Right cardiac atrium (tissue), 5 donors: ENCODE measurements at places on chromosomes 11 and 22.

GRCh38 chr11:18203723-18204122, 31.1 kb downstream of the MRGPRX4 start:
- DNase-seq: no peak

DNA sequence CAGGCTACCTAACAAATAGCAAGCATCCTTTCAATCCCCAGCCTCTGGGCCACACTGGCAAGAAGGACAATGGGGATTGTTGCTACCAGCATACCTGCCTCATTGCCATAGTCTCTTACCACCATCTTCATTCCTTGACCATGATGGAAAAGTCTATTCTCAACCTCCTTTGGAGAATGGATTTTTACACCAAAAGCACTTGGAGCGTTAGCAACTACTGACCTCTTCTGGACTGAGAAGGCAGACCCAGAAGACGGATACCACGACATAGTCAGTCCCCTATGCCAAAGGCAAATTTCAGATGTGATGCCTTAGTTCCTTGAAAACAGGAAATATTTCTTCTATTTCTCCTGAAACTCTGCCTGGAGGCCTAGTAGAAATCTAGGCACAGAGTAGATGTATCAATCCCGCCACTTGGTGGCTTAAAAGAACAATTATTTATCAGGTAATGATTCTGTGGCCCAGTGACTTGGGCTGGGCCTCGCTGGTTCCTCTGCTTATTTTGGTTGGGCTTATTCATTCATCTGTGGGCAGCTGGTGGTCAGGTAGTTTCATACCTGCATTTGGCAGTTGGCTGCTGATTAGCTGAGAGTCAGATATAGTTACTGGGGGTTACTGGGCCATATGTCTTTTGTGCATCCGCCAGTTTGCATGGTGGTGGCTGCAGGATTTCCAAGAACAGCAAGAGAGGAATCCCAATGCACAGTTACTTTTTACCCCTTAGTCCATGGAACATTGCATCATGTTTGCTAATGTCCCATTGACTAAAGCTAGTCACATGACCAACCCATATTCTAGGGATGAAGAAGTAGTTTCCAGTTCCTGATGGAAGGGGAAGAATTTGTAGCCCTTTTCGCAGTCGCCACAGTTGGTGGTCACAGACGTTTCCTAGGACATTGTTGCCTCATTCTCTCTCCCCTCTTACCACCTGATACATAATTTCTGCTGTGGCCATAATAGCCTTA, 75.2 kb downstream of the DHCR7 start:
- DNase-seq: no peak

GRCh38 chr11:83639995-83640758, 354.0 kb upstream of the CCDC90B start:
- DNase-seq: no peak

DNA sequence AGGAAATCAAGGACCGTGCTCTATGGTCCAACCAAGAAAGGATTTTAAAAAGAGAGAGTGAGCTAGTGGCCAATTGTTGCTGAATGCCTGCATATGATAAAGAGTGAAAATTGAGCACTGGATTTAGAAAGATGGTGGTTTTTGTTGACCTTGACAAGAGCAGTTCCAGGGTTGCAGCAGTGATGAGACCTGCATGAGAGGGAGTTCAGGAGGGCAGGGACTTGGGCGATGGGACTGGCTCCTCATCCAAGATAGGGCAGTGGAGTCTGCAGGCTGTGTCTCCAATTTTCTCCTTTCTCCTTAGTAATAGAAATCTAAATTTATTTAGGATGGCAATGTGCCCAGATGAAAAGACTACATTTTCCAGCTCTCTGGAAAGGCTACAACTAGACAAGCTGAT, 94.0 kb upstream of the B3GAT1 start:
- DNase-seq: no peak

- DNase-seq: peak; percentile 54
These were observed 1.7 kb downstream of the AMOTL1 start for GRCh38 chr11:94769880-94770279.

DNA sequence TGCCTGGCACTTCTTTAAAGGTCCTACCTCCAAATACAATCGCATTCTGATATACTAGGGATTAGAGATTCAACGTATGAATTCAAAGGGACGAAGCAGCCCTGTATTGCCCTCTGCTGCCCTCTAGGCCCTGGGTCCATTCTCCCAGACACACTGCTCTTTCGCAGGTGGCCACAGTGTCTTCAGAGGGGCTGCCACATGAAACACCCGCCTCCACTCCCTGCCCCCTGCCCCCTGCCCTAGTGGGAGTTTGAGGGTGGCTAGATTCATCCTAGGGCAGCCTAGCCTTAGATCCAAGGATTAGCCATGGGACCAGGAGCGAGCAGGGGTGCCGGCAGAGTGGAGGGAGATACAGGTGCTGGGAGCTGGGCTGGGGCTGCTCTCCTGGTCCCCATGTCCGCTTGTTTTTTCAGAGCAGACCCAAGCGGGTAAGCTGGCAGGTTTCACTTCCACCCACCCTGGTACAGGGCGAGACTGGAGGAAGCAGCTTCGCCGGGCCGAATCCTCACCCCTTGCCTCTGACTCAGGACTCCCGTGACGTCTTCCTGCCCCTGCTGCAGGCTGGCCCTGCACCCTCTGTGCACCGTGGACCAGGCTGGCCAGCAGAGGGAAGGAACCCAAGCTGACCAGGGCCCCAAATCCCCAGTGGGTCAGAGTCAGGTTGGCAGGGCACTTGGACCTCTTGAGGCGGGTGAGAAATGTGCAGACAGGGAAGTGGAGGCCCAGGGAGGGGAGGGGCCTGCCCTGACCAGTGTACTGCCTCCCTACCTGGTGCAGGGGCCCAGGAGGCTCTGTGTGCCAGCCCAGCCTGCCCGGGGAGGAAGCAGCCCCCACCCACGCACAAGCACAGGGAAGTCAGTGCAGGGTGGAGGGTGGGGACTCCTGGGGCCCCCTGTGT, 28.4 kb upstream of the HMOX1 start:
- peak; percentile 74 for DNase-seq

- DNase-seq: no peak
These were observed 18.6 kb downstream of the LRRC10B start for GRCh38 chr11:61526956-61527731.

- peak; percentile 78 for DNase-seq
These were observed 8.3 kb downstream of the TBC1D22A start for GRCh38 chr22:46770726-46771125.

- no peak for DNase-seq
These were observed 101.6 kb downstream of the CHST1 start for GRCh38 chr11:45563810-45564209.

DNA sequence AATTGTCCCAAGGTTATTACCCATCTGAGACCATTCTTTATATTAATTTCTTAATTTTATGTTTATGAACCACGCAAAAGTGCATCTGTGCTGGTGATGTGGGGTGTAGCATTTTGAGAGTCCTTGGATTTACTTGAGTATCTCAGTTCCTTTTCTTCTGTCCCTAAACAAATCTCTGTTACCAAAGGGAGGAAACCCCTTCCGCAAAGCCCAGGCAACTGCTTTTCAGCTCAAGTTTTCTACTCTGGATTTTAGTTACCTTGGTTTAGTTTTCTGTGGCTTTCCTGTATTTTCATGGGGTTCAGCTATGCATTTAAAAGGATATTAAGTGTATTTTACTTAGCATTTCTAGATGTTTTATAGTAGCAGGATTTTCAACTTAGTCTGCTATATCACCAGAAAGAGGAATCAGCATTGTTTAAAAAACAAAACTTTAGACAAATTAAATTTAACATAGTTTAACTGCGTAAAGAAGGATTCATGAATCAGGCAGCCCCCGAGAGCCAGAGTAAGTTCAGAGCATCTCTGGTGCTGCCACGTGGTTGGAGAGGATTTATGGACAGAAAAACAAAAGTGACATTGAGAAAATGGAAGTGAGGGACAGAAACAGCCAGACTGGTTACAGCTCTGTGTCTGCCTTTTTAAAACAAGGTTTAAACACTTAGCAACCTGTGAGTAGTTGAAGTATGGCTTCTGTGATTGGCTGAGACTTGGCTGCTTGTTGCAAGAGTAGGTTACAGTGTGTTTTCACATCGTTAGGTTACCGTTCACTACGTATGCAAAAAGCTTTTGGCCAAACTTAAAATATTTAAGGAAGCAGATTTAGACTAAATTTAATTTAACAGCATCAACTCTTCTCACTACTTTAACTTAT, 9.6 kb downstream of the ADM start:
- DNase-seq: no peak

DNA sequence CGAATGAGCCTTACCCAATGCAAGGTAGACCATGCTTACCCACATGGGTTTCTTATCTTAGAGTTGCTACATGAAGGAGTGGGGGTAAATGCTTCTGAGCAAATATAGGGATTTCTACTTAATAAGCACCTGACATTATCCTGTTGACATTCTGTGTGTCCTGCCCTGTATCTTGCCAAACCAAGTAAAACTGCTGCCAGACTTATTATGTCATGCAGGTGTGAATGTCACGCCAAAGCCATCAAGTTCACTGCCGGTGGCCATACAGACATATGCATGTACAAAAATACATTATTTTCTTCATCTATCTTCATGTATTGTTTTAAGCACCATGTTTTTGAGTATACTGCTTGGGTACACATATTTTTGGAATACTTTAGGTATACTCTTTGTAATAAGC, 70.2 kb downstream of the NOX4 start:
- DNase-seq: no peak

- DNase-seq: no peak
These were observed 120.4 kb upstream of the RAG2 start for GRCh38 chr11:36718451-36718850.

DNA sequence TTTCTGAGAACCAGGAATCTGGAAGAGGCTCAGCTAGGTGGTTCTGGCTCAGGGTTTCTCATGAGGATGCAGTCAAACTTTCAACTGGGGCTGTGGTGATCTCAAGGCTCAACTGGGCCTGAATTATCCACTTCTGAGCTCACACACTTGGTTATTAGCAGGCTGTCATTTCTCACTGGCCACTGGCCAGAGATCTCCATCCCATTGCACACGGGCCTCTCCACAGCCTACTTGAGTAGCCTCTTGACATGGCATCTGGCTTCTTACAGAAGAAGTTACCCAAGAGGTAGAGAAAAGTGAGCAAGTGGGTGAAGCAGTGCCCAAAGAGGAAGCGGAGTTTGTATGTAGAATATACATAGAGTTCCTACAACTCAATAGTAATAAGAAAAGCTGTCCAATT, 16.0 kb downstream of the CALCA start:
- DNase-seq: no peak

DNA sequence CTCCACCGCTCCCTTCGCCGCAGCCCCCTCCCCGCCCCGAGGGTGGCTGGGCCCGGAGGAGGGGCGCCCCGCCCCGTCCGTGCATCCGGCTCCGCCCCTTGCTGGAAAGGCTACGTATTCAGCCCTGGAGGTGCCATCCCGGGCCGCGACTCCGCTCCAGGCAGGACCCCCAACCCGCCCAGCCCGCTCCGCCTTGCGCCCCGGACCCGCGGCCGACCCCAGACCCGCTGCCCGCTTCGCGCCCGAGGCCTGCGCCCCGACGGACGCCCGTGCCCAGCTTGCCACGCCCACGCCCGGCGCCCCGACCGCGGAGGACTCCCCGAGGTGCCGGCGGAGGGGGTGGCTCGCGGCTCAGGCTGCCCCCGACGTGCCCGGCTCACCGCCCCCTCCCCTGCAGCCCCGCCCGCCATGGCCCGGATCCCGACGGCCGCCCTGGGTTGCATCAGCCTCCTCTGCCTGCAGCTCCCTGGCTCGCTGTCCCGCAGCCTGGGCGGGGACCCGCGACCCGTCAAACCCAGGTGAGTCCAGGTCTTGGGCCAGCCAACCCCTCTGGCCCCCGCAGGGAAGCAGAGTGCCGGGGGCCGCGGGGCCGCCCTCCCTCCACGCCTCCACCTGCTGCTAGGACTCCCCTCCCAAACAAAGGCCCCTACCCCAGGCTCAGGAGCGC, at the start of gene ADM2:
Gene ADM2, plus strand, starts transcription at position 104 of the 667 bp plus-strand sequence. Its CDS starts 305 bp downstream, at position 409.
- DNase-seq: peak; percentile 75

GRCh38 chr22:26065847-26066246, 103.4 kb upstream of the SEZ6L start:
- no peak for DNase-seq

DNA sequence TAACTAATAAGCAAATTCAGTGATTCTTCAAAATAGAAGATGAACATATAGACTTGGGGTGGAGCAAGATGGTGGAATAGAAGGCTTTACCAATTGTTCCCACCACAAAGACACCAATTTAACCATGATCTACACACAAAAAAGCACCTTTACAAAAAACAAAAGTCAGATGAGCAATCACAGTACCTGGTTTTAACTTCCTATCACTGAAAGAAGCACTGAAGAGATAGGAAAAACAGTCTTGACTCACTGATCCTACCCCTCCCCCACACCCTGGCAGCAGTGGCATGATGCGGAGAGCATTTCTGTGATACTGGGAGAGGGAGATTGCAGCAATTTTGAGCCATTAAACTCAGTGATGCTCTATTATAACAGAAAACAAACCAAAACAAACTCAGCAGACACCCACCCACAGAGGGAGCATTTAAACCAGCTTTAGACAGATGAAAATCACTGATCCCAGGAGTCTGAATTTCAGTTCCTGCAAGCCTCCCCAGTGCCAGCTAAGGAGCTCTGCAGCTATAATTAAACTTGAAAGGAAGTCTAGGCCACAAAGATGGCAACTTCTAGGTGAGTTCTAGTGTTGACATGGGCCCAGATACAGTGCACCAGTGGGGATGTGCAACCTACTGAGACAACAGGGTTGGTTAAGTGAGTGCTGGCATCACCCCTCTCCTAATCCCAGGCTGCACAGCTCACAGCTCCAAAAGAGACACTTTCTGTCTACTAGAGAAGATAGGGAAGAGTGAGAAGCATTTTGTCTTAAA, 161.8 kb upstream of the GRIA4 start:
- no peak for DNase-seq

DNA sequence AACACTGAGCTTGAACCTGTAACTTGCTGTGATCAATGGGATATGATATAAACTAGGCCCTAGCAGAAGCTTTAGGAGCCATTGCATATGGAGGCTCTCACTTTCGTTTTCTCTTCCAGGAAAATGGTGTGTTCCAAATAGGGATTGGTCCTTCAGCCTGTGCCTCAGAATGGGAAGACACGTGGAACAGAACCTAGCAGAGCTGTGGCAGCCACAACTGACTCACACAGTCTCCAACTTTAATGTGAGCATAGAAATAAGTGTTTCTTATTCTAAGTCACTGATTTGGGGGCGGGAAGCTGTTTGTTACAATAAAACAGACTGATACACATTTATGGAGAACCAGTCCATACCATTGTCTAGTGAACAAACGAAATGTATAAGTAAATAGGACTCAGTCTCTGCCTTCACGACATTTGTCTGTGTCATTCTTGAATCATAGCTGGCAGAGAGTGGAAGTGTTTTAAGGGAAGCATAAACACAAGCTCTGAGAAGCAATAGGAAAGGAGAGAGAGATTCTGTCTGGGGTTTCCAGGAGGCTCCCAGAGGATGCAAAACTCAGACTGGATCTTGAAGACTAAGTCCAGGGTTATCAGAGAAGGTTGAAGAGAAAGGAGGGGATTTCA, 97.3 kb downstream of the GALNT18 start:
- DNase-seq: no peak

- DNase-seq: no peak
These were observed 815 bp downstream of the EHD1 start for GRCh38 chr11:64877390-64878222.

GRCh38 chr11:114036958-114037357, 22.6 kb upstream of the ZBTB16 start:
- no peak for DNase-seq
